ENCODE measurements at places on chromosomes 6 and 20.

DNA sequence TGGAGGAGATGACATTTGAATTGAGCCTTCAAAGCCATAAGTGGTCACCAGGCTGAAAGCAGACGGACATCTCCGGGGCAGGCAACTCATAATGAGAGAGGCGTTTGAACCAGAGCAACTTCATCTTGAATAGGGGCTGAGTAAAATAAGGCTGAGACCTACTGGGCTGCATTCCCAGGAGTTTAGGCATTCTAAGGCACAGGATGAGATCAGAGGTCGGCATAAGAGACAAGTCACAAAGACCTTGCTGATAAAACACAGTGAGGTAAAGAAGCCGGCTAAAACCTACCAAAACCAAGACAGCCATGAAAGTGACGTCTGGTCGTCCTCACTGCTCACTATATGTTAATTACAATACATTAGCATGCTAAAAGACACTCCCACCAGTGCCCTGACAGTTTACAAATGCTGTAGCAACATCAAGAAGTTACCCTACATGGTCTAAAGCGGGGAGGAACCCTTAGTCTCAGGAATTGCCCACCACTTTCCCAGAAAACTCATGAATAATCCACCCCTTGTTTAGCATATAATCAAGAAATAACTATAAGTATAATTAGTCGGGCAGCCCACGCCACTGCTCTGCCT is 194.7 kb upstream of the SOX4 start:
- no peak for DNase-seq

- no peak for DNase-seq
These were observed 13.1 kb upstream of the FAM110A start for GRCh38 chr20:820323-820953.

DNA sequence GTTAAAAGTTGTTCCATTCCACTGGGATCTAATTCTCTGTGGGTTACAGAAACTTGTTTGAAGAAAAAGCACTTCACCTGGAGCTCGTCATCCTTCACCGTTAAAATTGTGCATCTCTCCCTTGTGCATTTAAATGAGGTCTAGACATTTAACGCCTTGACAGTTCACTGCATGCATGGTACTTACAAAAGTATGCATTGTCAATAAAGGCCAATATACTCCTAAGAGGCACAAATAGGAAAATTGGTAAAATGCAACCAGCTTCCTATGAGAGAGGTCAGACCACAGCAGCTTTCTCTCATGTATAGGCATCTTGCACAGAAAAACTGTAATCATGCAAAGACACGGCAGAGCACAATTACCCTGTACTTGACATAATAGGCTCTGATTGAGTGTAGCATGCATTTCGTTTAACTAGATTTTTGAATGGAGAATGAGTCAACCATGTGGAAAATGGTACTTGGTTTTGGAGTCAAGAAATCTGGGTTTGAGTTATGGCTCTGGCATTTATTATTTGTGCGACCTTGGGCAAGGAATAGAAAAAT is 378.5 kb downstream of the RFPL4B start:
- DNase-seq = no peak

- DNase-seq = no peak
These were observed 9.7 kb downstream of the CNBD2 start for GRCh38 chr20:35978041-35978513.

DNA sequence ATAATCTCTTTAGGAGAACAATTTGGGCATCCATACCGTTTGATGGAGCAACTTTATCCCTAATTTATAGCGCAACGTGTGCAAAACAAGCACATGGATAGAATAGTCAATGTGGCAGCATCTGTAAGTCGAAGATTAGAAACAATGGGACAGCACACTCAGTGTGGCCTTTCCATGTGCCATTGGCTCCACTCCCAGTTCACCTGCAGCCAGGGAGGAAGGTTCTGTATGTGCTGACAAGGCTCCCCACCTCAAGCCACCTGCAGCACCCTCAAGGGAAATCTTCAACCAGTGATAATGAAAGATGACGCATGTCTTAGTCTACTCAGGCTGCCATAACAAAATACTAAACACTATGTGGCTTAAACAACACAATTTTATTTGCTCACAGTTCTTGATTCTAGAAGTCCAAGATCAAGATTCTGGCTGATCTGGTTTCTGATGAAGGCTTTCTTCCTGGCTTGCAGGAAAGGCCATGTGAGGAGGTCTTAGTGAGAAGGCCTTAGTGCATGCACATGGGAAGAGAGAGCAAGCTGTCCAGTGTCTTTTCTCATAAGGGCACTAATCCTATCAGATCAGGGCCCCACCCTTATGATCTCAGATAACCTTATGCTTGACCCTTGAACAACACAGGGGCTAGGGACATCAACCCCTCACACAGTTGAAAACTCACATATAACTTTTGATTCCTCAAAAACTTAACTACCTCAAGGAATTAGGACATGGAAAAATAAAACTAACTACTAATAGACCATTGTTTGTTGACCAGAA is 34.9 kb upstream of the SHLD1 start:
- DNase-seq = no peak

DNA sequence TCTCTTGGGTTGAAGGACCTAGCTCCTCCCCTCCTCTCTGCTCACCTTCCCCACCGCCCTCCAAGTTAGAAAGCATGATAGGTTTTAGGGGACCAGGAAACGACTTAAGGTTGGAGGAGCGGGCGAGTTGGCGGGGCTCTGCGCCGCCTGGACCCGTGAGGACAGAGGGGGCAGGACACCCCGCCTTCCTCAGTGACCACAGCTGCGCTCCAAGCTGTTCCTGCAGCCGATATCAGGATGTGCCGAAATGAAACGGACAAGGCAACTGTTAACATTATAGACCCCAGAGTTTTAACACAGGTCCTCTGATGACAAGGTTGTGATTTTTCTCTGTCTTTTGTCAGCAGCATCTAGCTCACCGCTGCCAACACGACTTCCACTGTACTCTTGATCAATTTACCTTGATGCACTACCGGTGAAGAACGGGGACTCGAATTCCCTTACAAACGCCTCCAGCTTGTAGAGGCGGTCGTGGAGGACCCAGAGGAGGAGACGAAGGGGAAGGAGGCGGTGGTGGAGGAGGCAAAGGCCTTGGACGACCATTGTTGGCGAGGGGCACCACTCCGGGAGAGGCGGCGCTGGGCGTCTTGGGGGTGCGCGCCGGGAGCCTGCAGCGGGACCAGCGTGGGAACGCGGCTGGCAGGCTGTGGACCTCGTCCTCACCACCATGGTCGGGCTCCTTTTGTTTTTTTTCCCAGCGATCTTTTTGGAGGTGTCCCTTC is at the start of gene GRM1:
Gene GRM1 (plus strand): TSS at position 212 of the 722 bp plus-strand sequence. CDS start 456 bp downstream, at position 668.
- no peak for DNase-seq

- no peak for DNase-seq
These were observed 8.2 kb downstream of the NT5DC1 start for GRCh38 chr6:116108836-116109235.

DNA sequence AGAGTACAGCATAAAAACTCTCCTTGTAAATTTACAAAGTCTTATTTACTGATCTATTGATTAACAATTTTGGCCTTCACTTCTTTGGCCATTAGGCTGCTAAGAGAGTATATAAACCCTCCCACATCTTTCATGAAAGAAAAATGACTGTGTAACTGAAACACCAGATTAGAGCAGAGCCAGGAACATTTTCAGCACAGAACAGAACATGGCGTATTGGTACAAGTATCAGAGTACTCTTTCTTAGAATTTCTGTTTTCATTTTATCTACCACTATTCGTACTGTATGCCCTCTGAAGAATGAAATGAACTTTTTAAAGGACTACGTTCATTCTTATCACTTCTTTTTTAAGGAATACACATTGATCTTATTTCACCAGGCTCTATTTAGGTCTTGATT is 550.2 kb downstream of the ADGRB3 start:
- DNase-seq = no peak

DNA sequence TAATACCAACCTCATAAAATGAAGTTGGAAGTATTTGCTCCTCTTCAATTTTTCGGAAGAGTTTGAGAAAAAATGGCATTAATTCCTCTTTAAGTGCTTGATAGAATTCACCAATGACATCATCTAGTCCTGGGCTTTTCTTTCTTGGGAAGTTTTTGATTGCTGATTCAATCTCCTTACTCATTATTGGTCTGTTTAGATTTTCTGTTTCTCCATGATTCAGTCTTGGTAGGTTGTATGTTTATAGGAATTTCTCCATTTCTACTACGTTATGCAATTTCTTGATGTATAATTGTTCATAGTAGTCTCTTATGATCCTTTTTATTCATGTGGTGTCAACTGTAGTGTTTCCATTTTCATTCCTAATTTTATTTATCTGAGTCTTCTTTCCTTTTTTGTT is 176.9 kb upstream of the PRND start:
- no peak for DNase-seq

DNA sequence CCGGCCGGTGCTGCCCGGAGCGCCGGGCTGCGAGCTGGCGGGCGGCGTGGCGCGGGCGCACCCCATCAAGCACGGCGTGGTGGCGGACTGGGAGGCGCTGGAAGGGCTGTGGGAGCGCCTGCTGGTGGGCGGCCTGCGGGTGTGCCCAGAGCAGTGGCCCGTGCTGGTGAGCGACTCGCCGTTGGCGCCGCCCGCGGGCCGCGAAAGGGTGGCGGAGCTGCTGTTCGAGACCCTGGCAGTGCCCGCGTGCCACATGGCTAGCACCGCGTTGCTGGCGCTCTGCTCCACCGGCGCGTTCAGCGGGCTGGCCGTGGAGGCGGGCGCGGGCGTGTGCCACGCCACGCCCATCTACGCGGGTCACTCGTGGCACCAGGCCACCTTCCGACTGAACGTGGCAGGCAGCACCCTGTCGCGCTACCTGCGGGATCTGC is 517 bp downstream of the ACTL10 start:
- no peak for DNase-seq

DNA sequence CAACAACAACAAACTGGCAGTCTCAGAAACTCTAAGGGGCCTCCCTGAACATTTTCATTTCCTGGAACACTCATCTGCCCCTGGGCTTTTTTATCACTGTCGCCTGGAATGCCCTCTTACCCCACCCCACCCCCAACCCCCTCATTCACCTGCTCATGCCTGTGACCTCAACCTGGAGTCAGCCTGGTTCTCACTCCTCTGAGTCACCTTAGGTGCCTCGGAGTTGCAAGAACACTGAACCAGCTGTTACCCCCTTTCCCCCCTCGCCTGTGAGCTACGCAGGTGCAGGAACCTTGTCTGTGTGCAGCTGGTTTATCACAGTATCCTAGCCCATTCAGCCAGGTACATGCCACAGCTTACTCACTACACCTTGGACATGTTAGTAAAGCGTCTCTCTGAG is 12.8 kb upstream of the SNAI1 start:
- no peak for DNase-seq

- peak; percentile 33 for DNase-seq
These were observed 1.4 kb downstream of the MAPK13 start for GRCh38 chr6:36131511-36132245.

- DNase-seq = peak; percentile 82
These were observed 18.4 kb upstream of the MMP24 start for GRCh38 chr20:35207950-35208611.

DNA sequence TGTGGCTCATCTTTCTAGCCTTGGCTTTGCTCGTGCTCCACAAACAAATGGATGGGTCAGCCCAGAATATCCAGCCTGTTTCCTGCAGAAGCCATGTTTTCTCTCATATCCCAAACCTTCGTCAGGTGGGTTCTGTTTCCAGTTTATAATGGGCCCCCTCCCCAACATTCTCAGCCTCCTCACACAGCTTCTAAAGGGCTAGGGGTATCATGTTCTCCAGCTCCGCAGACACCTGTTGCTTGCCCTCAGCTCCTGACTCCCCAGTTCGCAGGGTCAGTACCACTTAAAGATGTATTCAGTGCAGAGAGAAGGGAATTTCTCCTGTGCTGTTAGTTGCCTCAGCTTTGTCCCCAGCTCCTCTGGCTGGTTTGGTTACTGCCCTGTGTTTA is 447.3 kb upstream of the JARID2 start:
- DNase-seq = no peak

All from T47D (cell line).